Type B pancreatic cell (in vitro differentiated cells): ENCODE measurements at places on chromosomes 16 and 17.

- no peak for DNase-seq
Measured at GRCh38 chr16:22386976-22387375, 12.6 kb upstream of the CDR2 start.

DNA sequence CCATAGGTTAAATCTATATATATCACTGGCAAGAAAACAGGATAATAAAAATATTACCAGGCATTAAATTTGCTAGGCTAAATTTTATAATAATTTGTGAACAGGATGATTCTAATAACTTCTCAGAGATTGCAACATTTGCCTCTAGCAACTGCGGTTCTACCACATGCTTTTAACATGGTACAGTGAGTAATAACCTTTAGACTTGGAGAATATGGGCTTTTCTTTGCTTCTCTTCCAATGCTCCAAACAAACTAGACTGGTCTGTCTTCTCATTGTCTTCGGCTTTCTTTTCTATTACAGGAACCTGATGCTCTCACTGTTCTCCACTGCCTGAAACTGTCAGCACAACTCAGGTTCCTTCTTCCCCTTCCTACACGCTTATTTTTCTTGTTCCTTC, 80.6 kb downstream of the CA4 start:
- no peak for DNase-seq

DNA sequence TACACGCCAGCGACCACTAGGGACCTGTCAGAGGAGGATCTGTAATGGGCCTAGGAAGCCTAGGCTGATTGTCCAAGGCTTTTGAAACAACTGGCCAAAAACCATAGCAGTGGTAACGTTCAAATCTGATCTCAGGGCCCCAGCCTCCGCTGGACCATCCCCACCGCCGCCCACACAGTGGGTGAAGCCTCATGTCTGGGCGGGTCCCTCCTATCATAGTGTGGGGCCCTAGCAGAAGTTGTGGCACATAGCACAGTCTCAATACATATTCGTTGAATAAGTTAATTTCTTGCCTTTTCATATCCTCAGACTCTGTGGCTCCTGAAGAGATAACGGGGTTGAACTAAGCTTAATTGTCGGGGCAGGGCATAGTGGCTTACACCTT, 818 bp downstream of the DPH1 start:
- no peak for DNase-seq

DNA sequence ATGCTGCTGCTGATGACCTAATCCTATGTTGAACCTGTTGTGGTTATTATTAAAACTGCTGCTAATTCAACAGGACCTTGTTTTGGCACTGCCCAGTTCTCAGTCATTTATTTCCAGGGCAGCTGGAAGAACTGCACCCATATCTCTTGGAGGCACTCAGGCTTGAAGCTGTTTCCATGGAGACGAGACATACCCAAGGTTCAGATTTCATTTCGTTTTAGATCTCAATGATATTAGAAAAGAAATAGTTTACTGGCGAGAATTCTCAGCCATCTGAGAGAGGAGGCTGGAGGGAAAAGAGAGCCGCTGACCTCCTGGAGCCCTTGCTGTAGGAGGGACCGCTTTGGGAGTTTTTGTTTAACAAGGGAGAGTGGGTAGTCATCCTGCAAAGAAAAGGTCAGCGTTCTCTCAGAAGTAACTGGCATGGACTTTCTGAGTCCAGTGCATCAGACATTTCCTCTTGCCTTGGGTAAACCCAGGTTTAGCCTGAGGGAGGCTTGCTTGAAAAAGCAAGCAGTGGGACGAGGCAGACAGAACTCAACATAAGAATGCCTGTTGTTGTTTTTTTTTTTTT, 75.4 kb downstream of the YPEL2 start:
- no peak for DNase-seq
